Activated T-helper 1 cell treated with anti-CD3 and anti-CD28 coated beads, Interleukin-2, amount 50 U/mL, for 16 hours (primary cell): ENCODE measurements at places on chromosomes 3 and 15.

- DNase-seq, result no peak
Observed at GRCh38 chr15:58432401-58432800, 610 bp downstream of the LIPC start.

- DNase-seq, result no peak
Observed at GRCh38 chr15:71612869-71613268, 197.5 kb upstream of the NR2E3 start.

DNA sequence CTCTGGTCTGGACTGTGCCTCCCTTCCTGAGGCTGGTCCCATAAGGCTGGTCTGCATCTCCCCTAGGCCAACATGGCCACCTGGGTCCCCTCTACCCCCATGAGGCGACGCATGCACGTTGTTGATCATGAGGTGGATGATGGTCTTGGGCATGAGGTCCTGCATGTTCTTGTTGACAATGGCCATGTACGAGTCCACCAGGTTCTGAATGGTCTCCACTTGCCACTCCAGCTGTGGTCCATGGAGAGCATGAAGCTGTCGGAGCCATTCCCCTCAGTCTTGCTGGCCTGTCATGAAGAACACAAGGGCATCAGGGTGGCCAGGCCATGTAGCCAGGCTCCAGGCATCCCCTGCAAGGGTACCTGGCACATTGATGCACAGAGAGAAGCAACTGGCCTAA lies 27.1 kb upstream of the CSPG4 start:
- no peak for DNase-seq

DNA sequence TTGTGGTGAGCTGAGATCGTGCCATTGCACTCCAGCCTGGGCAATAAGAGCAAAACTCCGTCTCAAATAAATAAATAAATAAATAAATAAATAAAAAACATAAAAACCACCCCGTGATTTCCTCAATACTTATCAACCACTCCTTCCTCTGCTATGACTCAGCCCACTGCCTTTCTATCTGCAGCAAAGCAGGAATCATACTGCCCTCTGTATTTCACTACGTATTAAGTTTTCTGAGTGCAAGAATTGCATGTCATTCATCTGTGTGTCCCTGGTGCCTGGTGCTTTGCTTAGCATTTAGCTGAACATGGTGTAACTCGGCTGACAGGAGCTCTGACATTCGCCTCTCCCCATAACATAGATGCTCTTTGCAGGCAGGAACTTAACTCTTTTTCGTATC lies 7.1 kb downstream of the LSG1 start:
- no peak for DNase-seq

- DNase-seq, result no peak
Observed at GRCh38 chr3:114660808-114661207, 367.0 kb downstream of the TIGIT start.

DNA sequence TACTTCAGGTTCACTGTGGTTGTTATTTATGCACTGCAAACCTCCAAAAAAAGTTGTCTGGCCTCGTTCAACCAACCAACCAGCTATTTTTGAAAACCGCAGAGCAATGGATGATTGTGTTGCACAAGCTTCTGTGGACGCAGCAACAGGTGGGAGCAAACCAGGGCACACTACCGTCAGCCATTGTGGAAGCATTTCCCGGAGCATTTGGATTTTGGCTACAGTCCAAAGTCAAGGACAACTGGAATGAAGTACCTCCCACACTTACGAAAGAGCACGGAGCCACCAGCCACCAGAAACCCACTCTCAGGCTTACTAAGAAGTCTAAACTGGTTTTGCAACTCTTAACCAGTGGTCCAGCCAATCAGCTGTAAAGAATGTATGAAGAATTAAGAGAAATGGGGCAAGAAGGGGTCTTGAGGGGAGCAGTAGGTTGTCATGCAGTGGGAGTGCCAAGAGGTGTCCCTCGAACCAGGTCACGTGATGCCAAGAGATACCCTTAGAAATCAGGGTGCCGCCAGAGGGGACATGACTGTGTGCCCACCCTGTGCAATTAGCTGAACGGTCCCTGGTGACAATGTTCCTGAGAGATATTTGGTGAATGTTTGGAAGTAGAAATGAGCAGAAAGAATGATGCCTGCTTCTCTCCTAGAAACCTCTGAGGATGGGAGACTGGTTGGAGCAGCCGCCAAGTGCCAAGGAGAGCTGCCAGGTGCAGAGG lies 68.9 kb upstream of the PCSK6 start:
- no peak for DNase-seq

DNA sequence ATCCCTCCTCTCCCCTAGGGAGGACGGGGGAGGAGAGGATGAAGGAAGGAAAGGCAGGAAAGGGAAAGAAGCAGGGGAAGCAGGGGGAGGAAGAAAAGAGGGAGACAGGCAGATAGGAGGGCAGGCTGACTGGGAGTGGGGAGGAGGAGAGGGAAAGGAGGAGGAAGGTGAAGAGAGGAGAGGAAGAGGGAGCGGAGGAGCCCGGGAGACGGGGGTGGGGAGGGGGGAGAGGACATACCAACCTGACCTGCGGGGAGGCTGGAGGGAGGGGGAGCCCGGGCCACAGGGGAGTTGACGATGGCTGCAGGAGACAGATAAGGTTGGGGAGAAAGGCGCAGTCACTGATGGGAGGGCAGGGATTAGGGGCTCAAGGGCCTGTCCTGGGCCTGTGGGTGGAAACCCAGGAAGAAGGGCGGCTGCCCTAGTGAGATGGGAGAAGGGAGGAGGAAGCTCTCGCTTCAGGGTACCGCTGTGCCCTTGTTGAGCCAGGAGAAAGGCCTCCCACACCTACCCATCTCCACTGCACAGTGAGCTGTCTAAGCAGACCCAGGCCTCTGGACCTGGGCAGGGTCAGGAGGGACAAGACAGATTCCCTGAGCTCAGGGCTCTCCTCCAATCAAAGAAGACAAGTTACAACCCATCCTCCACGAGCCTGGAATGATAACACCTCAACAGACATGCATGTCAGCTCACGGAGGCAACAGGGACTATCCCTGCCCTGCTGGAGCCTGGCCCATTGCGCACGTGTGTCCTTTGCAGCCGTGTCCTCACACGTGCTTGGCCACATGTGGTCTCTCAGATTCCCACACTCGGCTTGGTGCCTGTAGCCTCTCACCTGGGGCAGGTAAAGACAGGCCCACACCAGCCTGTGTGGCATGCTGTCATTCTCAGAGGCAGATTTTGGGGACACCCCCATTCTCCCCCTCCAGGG lies 27.9 kb downstream of the C3orf18 start:
- DNase-seq, result no peak

DNA sequence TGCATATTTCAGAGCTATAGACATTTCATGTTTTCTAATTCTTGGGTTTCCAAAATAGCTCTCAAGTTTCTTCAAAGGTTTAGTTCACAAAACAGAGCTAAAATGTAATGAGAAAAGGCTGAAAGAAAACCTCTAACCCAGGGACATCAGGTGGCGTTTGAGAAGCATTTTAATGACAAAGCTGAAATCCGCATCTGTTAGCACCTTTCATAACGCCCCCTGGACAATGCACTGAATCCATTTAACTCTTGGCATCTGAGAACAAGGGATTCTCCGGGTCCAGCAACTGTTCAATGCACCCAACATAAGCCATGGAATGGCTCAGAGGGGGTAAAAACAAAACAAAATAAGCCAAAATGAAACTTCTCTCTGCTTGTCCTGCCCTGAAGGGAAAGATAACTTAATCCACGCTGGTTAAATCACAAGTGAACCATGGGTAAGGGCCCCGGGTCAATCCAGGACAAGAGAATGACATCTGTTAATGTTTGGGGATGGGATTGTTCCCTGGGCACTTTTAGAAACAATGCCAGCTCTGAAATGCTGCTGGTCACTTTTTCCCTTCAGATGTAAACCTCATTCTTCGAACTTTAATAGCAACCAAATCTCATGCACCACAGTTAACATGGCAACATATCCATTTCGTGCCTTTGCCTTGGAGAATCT lies 466.2 kb upstream of the ADAMTS9 start:
- no peak for DNase-seq

GRCh38 chr15:99961011-99961441 lies 227.8 kb upstream of the LYSMD4 start:
- DNase-seq, result no peak

DNA sequence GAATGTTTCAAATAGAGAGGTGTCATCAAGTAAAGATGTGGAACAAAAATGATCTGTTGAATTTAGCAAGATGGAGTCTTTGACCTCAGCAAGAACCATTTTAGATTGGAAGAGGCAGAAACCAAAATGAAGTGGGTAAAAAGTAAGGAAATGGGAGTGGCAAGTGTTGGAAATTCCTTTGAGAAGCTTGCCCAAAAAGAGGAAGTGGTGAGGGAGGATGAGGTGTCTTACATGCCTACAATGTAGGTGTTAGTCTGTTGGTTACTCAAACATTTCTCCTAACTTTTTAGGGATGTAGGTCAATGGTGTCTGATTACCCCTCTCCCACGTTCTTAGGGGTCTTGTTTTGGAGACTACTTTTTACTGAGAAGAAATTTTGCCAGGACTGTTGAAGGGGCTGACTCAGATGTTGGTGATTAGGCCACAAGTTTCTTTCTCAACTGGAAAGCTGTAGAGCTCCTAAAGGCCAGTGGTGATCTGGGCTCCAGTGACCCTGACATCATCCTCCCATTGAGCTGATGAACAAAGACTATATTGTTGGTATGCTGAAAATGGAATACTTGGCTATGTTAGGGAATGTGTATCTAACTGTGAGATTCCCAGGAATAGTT lies 5.1 kb downstream of the PPP2R3A start:
- DNase-seq, result no peak

GRCh38 chr3:124336067-124336656 lies 344.2 kb upstream of the ROPN1 start:
- no peak for DNase-seq
